Non-pigmented ciliary epithelial cell (primary cell): ENCODE measurements at places on chromosomes 3 and 15.

GRCh38 chr15:91118817-91119590, 18.9 kb downstream of the SV2B start:
- no peak for DNase-seq

- no peak for DNase-seq
Measured at GRCh38 chr3:13376091-13376490, 44.0 kb downstream of the NUP210 start.

GRCh38 chr3:43707998-43708397, 17.3 kb downstream of the ABHD5 start:
- DNase-seq, result peak; percentile 94

GRCh38 chr3:172202797-172203196, 163.4 kb downstream of the FNDC3B start:
- no peak for DNase-seq

DNA sequence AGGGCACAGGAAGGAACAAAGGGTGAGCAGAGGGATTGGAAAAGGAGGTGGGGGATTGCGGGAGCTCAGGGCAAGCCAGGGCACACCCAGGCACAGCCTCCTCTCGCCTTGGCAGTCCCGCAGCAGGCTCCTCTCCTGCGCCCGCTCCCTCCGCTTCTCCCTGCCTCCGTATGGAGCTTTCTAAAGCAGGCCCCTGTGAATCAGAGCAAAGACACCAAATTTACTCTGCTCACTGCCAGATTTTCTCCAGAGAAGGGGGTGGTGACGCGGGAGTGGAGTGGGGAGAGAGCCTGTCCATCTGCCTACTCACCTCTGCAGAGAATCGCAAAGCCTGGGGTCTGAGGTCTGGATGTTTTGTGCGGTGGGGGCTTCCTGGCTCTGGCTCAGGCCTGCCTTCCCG, 20.0 kb downstream of the ATP2B2 start:
- no peak for DNase-seq

DNA sequence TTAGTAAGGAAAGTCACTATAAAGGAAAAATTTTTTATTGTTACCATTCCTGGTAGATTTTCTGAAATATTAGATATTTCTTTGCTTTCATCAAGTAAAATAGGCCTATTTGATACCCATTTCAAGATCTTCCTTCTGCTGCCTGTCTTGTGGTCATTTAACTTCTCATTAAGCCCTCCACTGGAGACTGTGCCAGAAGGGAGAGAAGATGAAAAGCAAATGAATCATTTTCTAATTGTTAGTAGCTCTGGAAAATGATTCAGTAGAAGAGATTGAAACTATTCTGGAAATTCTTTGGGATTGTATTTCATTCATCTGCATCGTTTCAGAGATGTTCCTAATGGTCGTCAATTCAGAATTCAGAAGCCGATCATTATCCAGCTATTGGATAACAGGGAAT, 3.2 kb downstream of the KCTD6 start:
- no peak for DNase-seq

DNA sequence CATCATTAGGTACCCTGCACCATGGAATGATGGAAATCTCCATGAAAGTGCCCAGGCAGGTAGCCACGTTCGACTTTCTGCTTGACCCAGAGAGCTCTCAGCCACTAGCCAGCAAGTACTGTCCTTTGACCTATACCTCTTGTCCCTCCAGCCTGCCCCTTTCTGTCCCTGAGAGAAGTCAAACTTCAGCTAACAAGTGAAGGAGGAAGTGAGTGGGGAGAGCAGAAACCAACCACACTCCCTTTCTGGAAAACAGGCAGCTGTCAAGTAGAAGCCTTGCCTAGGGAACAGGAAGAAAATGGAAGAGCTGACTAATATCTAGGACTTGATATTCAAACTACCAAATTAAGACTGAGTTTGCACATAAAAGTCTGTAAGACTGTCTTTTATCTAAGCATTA, 30.3 kb upstream of the FSTL1 start:
- no peak for DNase-seq
